Stimulated activated CD4-positive, alpha-beta T cell treated with anti-CD3 and anti-CD28 coated beads, TNF-alpha, amount 100 ng/mL, for 4 hours (primary cell): ENCODE measurements at places on chromosomes 6 and 20.

DNA sequence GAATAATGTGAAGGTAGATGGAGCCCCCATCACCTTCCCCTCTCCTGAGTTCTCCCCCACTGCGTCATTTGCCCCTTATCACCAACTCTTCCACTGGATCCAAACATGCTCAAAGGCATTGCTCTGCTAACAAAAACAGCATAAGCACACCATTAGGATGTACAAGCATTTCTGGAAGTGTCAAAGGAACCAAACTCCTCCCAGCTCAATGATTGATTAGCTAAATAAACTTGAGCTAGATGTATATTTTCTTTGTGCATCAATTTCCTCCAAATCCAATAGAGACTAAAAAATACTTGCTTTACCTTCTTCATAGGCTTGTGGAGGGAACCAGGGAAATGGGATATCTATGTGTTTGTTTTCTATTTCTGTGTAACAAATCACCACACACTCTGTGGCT is 248.4 kb upstream of the JARID2 start:
- DNase-seq: no peak

- no peak for DNase-seq
Measured at GRCh38 chr6:133410638-133411435, 169.7 kb downstream of the EYA4 start.

DNA sequence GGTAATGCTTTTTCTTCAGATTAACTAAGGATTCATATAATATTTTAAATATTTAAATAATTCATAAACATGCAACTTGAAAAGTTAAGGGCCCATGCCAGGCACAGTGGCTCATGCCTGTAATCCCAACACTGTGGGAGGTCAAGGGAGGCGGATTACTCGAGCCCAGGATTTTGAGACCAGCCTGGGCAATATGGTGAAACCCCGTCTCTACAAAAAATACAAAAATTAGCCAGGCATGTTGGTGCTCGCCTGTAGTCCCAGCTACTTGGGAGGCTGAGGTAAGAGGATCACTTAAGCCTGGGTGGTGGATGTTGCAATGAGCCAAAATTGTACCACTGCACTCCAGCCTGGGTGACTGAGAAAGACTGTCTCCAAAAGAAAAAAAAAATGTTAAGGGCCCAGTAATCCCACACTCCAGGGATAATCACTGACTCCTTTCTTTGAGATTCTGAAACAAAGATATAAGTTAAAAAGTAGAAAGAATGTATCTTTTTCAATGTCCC is 7.9 kb upstream of the RIN2 start:
- no peak for DNase-seq

- no peak for DNase-seq
Measured at GRCh38 chr6:161409353-161409752, 135.5 kb upstream of the AGPAT4 start.

- DNase-seq: no peak
Measured at GRCh38 chr20:61601853-61602252, 349.8 kb downstream of the CDH4 start.

- DNase-seq: no peak
Measured at GRCh38 chr6:85401186-85402021, 48.5 kb upstream of the NT5E start.

DNA sequence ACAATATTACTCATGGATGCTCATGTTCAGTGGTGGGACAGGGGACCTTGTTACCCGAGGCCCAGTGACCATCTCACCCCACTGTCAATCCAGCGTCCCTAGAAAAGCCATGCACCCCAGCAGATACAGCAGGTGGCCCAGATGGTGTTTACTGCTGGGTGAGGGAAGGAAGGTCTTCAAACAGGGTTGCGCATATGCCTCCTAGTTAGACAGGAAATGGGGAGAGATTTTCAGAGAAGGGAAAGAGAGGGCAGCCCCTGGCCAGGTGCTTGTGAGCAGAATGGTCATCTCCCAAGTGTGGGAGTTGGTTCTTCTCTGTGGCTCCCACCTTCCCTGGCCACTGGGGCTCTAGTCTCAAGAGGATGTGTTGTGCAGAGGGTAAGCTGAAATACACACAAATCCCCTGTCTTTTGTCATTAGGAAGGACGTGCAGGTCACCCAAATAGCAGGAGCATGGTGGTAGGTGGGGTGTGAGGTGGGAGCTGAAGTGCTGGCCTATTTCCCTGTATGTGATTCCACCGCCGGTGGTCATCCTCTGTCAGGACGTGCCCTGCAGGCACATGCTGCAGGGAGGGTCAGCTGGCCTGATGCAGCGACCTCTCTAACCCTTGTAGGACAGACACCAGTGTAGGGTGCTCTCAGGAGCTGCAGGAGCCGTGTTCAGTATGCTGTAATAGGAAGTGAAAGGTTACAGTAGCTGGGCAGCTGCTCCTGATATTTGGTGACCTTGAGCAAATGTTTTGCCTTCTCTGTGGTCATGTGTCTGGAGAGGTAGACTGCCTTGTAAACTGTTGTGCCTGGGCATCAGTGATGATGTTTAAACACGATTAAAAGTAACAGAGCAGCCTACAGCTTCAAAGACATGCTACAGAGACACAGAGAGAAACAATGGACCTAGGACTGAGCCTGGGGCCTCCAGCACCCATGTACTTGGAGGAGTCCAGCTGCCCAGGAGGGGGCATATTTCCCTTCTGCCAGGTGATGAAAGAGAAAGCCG is 3.2 kb upstream of the CST3 start:
- no peak for DNase-seq

DNA sequence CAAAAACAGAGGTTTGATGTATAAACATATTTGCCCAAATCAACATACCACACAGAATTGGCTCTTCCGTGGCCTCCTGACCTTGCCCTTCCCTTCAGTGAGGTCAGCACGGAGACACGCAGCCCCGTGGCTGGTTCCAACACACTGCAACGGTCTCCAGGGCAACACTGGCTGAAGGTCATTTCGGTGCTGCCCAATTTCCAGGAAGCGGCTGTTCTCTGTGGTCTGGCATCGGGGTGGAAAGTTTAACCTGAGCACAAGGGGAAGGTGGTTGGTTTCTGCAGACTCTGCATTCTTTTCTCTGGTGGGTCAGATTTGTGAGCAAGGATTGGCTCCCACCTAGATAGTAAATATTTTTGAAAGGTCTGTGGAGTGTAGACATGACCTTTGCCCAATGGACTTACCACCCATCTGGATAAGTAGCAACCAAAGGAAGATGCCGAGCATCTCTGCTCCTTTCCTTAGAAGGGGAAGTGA is 177.6 kb upstream of the PHACTR1 start:
- no peak for DNase-seq

DNA sequence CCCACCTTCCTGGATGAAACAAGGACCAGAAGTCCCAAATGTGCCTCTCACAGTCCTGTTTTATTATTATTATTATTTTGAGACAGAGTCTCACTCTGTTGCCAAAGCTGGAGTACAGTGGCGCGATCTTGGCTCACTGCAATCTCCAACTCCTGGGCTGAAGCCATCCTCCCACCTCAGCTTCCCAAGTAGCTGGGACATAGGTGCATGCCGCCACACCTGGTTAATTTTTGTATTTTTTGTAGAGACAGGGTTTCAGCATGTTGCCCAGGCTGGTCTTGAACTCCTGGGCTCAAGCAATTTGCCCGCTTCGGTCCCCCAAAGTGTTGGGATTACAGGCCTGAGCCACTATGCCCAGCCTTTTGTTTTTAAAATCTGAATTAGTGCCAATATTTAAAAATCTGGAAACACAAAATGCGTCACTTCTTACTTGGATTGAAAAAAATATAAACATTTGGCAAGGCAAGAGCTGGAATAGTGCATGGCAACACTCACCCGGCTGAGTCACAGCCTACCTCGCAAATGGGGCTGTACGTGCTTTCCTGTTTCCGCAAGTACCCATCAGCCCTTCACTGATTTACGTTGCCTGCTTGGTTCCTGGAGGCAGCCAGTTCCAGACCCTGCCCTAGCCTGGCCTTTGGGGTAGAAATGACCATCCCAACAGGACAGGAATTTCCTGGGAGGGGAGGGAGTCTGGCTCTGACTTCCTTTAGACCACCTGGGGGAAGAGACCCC is 6.3 kb downstream of the SDCBP2 start:
- no peak for DNase-seq

GRCh38 chr6:125791151-125791819 is 525 bp downstream of the NCOA7 start:
- DNase-seq: no peak

DNA sequence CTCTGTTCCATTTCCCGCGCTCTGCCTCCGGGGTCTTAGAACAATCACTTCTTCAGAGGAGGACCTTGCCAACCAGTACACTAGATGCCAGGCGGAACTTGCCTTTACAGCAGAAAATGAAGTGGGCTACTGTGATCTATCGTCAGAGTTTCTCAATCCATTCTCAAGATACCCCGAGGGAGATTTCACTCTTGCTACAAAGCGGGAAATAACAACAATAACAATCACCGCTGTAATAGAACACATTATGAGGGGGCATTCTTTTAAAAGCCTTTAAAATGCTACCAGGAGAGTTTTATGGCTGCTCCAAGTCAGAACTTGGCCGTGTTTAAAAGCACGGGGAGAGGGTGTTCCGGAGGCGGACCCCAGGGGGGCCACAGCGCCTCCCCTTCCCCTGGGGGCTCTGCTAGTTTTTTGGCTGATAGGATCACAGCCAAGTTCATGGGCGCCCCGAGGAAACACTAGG is 617.0 kb upstream of the AGPAT4 start:
- no peak for DNase-seq

DNA sequence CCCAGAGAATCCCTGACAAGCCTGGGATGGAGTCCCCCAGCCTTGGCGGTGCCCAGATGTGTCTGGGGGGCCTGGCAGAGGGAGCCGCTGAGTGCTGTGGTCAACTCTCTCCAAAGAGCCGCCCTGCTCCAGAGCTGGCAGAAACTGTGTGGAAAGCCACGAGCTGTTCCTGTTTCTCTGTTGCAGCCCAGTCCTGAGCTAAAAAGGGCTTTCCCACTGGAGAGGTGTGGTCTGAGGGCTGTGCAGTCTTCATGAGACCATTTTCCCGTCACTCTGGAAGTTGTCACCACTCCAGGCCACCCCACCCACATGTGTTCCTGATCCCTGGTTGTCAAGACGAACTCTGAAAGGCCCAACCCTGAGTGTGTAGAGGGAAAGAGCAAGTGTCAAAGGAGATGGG is 99.7 kb upstream of the KCNK16 start:
- DNase-seq: no peak

GRCh38 chr6:153801917-153802316 is 237.1 kb upstream of the OPRM1 start:
- DNase-seq: no peak

- DNase-seq: no peak
Measured at GRCh38 chr20:51495921-51496545, 46.5 kb downstream of the NFATC2 start.

GRCh38 chr6:139860203-139860602 is 485.8 kb upstream of the CITED2 start:
- no peak for DNase-seq

- no peak for DNase-seq
Measured at GRCh38 chr6:90136837-90137568, 159.6 kb downstream of the BACH2 start.

DNA sequence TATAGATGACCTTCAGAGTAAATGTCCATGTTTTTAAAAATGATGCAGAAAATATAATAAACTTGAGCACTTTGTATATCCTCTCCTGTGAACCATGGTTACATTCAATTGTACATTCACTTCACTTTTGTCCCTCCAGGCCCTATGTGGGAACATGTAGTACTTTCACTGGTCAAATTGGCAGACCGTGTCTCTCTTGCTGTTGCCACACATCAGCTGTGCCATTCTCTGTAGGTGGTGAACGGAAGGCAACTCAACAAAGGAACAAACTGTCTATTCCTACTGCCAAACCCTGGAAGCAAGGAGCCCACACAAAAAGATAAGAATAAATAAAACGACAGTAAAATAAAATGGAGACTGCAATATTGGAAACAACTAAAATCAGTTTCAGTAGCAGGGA is 2.0 kb downstream of the ROS1 start:
- DNase-seq: no peak

DNA sequence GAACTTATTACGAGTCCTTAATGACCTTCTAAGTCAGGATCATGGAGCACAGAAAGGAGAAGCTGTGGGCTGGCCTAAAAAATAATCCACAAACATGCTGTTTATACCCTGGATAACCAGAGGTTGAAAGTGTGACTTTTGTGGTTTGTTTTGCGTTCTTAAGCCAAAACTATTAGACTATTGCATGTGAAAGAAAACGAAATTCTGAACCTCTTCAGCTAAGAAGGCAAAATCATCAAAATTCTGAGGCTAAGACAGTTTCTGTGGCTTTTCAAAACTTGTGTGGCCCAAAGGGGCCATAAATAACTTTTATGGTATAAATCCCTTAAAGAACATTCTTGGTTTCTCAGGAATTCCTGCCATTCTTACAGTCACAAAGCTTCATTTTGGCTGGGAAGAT is 251.0 kb downstream of the UST start:
- DNase-seq: no peak

DNA sequence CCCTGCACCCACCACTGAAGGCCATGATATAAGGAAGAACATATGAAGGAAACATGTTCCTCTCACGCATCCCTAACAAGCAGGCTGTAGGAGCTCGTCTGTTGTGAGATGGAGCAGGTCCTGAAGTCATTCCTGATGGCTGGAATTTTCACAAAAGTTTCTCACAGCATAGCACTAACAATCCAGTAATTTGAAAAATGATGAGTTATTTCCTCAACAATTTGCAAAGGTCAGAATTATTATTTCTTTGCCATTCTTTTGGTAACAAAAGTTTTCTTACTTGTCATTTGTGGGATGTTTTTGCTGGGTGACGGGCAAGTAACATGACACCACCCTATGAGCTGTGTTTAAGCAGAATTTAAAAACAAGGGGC is 27.6 kb upstream of the FRMD1 start:
- no peak for DNase-seq

DNA sequence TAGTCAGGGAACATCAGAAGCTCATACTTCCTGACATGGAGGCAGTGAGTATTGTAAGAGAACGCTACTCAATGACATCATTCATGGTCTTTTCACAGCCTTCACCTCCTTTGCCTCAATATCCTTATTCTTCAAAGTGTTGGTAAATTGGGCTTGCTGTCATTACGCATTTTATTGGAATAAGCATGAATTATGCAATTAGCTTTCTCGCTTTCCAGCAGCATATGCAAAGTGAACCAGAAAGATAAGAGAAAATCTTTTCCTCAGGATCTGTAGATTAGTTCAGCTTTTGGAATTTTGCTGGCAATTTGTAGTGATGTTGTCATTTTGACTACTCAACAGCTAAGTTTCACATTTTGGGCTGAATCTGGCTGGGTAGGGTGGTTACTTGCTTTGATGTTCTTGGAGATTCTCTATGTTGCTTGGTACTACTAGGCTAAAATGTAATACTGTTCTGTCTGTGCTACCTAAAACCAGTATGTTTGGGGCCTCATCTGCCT is 1012.1 kb downstream of the KIF16B start:
- no peak for DNase-seq

DNA sequence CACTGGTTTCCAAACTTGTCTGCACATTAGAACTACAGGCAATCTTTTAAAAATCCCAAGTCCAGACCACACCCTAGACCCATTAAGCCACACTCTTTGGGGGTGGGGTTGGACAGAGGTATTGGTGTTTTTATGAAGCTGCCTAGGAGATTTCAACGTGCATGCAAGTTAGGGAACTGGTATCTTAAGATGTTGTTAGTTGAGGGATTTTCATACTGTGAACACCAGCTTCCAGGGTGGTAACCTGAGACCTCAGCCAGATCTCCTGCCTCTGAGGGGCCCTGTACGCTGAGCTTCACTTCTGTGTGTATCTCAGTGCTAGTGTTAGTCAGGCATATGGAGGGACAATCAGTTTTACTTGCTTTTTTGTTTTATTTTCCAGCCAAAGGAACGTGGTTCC is 138.0 kb downstream of the UTRN start:
- no peak for DNase-seq

- no peak for DNase-seq
Measured at GRCh38 chr20:64279826-64280459, 24.4 kb downstream of the PCMTD2 start.

- DNase-seq: no peak
Measured at GRCh38 chr6:46888031-46888430, 33.7 kb downstream of the ADGRF5 start.
